ENCODE measurements at places on chromosomes 3 and 15.

DNA sequence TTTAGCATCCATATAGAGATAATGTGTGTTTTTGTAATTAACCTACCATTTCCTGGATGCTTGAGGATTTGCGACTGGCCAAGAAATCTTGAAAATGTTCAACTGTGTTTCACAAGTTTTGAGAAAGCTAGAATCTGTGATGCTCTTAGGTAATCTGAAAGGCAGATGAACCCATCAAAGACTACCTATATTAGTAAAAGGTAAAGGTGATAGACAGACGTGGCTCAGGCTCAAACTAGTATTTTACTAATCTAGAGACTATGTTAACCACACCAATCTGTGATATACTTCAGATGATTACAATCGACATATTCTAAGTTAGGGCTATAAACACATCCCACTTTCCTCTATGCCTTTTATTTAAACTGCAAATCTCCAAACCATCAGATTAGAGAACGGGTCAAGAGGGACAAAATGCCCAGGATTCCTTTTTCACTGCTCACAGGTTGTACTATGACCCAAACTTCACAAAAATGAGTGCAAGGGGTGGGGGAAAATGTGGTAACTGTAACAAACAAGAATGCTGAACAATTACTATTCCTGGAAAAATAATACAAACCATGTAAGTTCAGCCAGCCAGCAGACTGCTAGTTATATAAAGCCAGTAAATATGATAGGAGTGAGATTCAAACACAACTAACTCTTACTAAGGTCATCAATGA is 295.1 kb downstream of the FOXP1 start:
- no peak for DNase-seq

GRCh38 chr15:43469867-43470266 is 23.1 kb downstream of the TP53BP1 start:
- DNase-seq: no peak

GRCh38 chr15:62060896-62061280 is 641 bp upstream of the VPS13C start:
- no peak for DNase-seq

- DNase-seq: no peak
Measured at GRCh38 chr3:134044459-134044858, 14.7 kb upstream of the SLCO2A1 start.

GRCh38 chr15:74243431-74243830 is 7.3 kb downstream of the CCDC33 start:
- DNase-seq: no peak

GRCh38 chr3:117278424-117279190 is 569.0 kb downstream of the TUSC7 start:
- peak; percentile 18 for DNase-seq

GRCh38 chr3:122977746-122978466 is 49.7 kb downstream of the SEMA5B start:
- DNase-seq: peak; percentile 64

GRCh38 chr3:149497966-149498670 is 23.6 kb downstream of the TM4SF4 start:
- DNase-seq: no peak

GRCh38 chr15:56410721-56411120 is 45.5 kb downstream of the TEX9 start:
- no peak for DNase-seq

GRCh38 chr3:106281221-106281620 is 412.4 kb upstream of the CBLB start:
- DNase-seq: no peak

DNA sequence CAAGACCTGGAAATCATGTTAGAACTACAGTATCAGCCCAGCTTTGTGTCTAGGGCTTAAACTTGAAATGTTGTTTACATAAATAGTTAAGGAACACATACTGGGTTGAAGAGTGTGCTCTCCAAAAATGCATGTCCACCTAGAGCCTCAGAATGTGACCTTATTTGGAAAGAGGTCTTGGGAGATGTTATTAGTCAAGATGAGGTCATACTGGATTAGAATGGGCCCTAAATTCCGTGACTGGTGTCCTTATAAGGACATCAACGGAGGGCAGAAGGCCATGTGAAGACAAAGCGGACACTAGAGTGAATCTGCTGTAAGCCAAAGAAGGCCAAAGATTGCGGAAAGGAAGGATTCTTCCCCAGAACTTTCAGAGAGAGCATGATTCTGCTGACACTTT is 759.2 kb upstream of the CFAP20DC start:
- no peak for DNase-seq

- no peak for DNase-seq
Measured at GRCh38 chr3:136495213-136495612, 245.1 kb downstream of the PCCB start.

- DNase-seq: no peak
Measured at GRCh38 chr3:185760088-185760487, 64.8 kb downstream of the IGF2BP2 start.

DNA sequence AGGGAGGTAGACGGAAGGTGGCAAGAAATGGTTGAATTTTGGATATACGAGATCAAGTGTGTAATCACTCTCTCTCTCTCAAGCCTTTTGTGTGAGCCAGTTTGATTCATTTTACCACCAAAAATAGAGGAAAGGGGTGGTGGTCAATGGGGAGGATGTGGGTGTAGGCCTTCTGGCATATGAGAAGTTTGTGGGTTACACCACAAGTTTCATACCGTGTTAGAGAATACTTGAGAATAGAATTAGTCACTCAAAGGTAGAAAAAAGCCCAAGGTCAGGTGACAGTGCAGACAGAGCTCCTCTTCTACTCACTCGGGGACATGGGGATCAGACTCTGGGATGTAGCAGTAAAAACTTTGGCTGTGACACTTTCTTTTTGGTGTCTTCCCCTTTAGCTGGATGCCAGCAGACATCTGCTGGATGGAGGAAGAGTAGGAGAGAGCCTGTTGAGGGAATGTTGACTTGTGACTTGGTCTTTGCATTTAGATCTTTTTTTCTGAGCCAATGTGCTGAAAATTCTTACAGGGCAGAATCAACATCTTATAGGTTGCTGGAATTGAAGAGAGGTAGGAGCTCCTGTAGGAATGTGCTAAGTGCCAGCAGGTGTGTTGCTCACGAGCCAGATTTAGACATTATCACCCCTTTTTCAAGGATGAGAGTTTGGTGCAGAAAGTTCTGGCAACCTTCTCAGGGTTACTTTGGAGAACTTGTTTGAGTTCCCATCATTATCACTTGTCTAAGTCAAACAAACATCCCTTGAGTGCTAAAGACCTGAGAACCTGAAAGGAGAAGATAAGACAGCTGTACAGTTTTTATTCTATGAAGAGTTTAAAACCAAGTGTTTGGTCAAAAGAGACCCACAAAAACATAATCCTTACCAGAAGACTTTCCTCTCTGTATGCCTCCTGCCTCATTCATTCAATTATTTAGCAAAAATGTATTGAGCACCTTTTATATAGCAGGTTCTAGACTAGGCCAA is 43.9 kb upstream of the RYK start:
- DNase-seq: no peak

- no peak for DNase-seq
Measured at GRCh38 chr3:195873281-195873887, 35.0 kb downstream of the TNK2 start.

DNA sequence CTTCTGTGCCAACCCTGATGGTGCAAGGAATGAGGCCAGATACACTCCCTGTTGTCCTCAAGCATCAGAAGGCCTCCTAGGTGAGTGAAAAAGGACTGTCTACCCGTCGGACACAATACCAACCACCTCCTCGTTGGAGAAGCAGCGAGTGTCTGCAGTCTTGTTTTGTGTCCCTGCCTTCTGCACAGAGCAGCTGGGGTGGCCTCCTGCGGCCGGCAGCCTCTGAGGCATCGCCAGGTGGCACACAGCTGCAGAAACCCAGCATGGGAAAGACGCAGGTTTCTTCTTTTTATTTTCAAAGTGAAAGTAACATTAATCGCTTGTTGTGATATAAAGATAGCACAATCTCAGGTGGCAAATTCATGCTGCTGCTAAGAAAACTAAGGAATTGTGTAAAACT is 509.9 kb downstream of the OCA2 start:
- DNase-seq: no peak

DNA sequence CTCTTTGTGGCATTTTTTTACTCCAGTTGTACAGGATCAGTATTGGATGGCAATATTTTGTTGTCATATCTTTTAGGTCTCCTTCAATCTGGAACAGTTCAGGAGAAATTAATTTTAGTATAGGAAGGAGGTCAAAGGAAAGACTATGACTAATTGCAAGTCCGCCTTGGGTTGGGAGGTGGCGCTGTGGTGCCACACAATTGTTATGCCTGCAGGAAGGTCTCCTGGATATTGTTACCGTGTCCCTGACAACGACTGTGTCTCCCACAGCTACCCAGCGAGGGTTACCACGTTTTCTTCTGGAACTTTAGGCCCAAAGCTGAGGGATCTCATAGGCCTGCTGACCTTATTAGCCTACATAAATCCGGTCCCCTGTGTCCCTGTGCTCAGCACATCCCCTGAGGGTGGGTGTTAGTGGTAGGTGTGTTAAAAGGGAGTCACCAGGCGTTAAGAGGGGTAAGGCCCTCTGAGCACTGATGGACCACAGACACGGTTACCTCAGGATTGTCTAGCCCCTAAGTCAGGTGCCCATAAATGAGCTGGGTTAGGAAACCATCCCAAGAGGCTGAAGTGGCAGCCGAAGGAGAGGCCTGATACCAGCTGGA is 31.5 kb downstream of the KCNAB1 start:
- DNase-seq: peak; percentile 77

DNA sequence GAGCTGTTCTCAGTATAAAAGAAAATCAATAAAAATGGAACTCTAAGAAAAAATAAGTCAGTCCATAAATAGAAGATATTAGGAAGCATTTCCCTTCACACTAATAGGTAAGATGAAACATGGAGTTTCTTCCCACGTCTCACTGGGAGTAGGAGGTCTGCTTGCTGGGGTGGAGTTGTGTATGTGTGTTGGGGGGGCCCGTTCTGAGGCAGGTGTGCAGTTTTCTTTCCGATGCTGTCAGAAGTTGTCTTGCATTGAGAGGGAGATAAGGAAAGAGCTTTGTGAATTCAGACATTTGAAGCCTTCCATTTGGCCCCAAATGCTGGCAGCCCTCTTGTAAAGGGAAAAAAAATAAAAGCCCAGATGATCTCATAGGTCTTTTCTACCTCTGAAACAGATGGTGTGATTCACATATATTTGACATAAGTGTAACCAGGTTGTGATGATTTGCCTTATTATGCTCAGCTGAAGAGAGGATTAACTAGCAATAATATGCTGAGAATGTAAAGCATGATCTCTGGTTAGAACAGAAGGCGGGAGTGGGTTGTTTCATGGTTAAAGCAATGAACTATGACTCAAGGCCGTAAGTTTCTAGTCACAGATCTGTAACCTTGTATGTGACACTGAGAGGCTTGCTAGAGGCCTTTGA is 8.8 kb downstream of the RASGRP1 start:
- DNase-seq: no peak

DNA sequence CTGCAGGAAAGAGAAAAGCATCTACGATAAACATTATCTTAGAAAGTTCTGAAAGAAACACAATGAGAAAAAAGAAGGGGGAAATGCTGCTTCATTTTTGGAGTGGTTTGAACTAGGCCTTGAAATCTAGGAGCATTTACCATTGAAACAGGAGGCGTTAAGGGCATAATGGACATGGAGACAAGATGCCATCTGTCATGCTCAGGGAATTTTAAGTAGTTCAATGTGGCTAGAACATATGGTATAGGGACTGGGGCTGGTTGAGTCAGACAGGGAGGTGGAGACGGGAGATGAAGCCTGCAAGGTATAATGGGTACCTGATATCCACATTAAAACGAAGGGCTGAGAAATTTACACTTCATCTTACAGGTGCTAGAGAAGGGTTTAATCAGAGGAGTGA is 10.4 kb upstream of the PLAAT1 start:
- no peak for DNase-seq

DNA sequence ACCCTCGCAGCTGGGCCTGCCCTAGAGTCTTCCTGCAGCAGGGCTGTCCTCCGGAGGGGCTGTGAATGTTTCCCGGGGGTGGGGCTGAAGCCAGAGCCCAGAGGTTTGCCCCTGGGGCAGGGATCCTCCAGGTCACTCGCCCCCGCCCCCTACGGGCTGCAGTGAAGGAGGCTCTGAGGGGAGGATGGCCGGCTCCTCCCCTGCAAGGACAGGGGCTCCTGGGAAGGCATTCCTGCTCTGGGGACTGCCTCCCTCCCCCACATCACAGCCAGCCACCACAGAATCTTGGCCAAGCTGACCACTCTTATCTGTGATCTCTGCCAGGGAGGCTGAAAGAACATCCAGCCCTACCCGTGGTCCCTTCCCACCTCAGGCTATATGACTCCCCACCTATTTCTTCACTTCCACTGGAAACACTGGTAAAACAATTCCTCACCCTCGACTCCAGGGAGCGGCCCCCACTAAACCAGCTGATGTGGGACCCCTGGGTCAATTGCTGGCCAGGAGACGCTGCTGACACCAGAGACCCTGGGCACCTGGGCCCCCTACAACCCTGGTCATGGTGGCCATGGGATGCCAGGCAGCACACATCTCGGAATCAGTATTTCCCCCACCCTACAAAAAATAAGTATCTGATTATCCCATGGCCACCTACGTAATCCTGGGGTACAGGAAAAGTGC is 66.0 kb downstream of the HMCES start:
- DNase-seq: peak; percentile 57
